ENCODE measurements at places on chromosomes 13 and 19.
A peak's percentile ranks its signal among the peaks of the same experiment; 100 is the strongest.

DNA sequence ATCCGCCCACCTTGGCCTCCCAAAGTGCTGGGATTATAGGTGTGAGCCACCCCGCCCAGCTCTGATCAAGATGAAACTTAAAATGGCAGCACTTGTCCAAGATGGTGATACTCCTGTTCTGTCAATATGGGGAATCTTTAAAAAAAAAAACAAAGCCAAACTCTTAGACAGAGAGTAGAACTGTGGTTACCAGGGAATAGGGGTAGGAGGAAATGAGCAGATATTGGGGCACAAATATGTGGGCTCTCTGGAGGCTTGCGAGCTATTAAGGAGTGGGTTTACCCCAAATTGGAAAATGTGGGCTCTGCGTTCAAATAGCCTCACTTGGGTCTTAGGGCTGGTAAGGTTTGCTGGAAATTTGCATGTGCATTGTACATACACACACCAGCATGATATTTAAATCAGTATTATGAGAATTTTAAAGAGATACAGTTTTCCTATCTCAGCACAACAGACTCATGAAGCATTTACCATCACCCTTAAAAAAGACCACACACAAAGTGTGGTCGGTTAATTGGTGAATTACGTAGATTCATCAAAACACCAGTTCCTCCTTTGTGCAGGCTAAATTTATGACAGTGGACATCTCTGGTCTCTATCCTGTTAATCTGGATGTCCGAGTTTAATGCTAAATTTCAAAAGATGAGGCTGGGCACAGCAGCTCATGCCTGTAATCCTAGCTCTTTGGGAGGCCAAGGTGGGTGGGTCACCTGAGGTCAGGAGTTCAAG is 11.3 kb downstream of the CD70 start:
- DNase-seq: no peak

GRCh38 chr13:111245576-111246384 is 74.7 kb upstream of the TEX29 start:
- no peak for DNase-seq

DNA sequence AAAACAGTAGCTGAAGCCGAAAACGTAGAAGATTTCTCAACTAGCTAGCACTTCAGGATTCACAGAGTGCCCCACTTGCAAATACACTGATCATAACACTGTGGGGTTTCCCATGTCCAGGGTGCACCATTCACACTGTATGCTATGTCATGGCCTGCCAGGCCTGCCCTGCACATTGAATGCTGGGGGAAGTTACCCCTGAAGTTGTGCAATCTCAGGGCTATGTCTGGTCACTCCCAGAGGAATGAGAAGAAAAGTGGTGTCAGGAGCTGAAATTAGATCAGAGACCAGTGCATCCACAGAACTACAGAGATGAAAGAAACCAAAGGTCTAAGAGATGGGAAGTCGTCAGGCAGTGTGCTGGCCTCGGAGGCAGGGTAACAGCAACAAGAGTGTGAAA is 196.8 kb downstream of the RAP2A start:
- no peak for DNase-seq

DNA sequence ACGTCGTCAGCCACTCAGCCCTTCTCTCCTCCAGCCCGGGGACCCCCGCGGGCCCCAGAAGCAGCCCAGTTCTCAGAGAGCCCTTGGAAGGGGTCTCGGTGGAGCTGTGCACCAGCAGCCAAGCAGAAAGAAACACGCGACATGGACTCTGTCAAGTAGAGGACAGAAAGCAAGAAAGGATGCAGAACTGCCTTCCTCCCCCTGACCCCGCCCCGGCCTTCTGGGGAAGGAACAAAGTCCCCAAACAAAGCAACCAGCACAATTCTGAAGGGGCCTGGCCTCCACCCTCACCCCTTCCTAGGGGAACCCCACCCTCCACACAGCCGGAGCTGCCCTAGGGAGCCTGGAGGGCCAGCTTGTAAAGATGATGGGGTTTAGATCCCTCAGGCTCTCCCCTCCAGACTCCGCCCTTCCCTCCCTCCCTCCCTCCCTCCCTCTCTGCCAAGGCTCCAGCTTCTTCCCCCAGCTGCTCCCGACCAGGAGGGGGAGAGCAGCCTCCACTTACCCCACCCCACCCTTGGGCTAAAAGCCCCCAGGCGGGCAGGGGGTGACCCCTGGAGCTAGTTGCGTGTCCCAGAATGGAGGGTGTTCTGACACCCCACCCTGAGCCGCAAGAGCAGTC is 7.8 kb downstream of the LYL1 start:
- no peak for DNase-seq

DNA sequence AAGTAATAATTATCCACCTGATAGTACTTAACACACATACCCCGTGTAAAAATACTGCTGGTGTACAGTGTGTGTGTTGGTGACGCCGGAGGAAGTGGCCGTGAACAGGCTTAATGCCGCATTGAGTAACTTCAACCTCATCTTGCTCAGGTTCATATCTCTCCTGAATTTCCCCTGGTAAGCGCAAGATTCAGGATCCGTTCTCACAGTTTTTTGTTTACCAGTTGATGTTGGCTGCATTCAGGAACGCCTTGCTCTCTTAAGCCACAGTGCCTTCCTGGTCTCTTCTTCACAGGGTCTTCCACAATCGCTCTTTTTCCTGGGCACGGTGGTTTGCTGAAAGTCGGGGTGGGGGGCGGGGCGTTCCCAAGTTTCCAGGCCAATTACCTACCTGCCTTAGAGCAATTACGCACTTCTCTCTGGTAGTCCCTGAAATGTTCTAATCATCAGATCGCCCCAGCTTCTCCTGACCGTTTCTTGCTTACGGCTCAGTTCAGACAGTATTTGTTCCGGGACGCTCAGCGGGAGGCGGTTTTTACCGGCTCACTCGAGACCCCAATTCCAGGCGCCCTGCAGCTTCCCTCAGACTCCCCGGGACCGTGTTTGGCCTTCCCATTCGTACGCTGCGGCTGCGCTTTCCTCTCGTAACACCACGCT is 706 bp upstream of the DNAJC3 start:
- no peak for DNase-seq

- DNase-seq: no peak
Observed at GRCh38 chr13:43268632-43269031, 245.2 kb downstream of the DNAJC15 start.

DNA sequence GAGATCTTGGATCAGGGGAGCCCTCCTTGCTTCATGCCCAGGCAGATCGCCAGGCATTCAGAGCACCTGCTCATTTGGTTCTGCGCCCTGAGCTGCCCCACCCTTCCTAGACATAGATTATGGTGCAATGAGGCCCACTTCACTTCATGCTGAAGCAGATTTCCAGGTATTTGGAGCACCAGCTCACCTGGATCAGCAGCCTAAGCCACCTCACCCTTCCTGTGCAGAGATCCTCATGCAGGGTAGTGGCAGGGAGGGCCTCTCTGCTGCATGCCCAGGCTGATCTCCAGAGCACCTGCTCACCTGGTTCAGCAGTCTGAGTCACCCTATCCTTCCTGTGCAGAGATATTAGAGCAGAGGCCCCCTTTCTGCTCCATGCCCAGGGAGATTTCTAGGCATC is 1966.1 kb downstream of the PCDH9 start:
- DNase-seq: no peak

DNA sequence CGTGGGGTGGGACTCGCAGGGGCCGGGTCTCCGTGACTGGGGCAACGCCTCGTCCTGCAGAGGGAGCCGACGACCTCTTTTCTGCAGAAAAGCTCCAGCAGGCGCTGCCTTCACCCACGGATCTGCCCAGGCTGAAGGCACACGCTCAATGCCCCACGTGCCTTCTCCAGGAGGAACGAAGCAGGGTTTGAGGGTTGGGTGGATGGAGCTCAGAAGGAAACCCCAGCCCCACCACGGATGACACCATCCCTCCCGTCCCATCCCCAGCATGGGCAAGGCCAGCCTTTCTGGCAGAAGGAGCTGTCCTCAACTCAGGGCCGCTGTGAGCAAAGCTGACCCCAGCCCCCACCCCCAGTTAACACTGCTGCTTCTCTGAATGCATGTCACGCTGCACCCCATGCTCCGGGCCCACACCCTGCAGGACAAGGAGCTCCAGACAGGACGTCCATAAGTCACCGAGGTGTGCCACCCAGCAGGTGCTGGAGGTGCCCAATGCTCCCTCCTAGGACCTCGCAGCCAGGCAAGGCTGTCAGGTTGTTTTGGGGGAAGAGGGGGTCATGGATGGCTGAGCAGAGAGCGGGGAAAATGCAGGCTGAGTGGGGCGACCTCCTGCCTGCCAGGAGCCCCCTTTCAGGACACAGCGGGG is 7.4 kb downstream of the C19orf25 start:
- no peak for DNase-seq

GRCh38 chr13:50893211-50893852 is 16.3 kb upstream of the RNASEH2B start:
- DNase-seq: no peak

DNA sequence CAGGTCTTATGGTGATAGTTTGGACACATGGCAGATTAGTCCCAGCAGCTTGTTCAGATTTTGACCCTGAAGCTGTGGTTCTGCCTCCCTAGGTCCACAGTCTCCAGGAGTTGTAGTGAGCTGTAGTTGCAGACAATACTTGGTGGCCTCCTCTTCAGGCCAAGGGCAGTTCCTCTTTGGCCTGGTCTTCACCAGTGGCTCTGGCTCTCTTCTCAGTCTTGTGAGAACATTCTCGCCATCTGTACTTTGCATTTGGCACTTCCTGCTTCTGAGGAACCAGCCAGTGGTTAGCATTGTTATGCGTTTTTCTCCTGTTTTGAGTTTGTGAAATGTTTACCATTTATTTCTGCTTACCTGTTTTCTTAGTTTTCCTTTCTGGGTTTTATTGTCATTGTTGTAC is 40.7 kb downstream of the PCCA start:
- peak; percentile 36 for DNase-seq

- no peak for DNase-seq
Observed at GRCh38 chr13:32409561-32410421, 18.1 kb downstream of the N4BP2L1 start.

DNA sequence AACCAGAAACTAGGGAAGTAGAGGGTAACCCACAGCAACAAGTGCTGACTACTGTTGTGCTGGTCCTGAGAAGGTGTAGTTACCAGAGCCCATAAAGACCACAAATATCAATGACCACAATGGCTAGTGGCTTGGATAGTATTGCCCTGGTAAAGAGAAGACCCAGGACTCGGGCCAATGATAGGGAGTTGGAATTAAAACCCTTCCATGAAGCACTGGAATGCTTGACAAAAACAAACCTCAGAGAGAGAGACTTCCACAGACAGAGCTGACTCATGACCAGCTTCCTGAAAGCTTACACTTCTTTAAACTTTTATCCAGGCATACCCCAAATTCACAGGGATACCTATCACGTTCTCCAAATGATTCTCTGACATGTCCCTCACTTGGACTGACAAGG is 60.5 kb downstream of the WDR87 start:
- DNase-seq: peak; percentile 18

DNA sequence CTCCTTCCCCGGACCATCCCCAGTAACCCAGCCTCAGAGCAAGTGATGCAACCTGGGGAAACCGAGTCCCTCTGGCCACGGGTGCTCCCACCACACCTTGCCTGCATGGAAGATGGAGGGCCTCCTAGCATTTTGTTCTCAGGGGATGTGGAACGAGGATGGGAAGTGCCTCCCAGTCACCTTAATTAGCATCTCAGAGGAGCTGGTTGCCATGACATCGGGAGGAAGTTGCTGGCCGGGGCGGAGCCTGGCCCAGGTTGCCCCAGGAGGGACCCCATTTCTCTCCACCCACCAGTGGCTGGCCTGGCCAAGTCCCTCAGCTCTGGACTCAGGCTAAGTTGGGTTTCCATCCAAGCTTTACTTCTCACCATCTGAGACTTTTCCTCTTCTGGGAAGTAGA is 24.1 kb upstream of the PTPRS start:
- DNase-seq: no peak

DNA sequence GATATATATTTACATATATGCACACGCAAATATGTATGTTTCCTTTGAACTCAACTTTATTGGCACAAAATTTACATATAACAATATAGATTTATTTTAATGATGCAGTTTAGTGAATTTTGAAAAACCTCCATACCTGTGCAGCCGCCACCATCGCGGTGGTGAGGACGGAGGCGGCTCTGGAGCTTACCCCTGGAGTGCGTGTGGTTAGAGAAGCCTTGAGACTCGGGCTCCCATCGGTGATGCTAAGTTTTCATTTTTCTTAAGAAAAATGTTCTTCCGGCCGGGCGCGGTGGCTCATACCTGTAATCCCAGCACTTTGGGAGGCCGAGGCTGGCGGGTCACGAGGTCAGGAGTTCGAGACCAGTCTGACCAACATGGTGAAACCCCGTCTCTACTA is 31.8 kb downstream of the GJA3 start:
- no peak for DNase-seq

DNA sequence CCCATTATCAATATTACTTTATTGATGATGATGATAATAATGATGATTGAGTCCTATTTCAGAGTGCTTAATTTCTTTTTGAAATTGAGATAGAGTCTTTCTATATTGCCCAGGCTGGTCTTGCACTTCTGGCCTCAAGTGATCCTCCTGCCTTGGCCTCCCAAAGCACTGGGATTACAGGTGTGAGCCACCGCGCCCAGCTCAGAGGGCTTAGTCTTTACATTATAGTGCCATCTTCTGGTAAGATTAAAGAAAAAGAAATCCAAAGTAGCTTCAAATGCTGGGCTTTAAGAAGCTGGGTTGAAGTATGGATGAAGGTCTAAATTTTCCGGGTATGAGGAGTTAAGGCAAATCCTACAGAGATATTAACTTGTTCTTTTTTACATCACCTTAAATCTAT is 3.4 kb upstream of the ZNF333 start:
- peak; percentile 39 for DNase-seq

DNA sequence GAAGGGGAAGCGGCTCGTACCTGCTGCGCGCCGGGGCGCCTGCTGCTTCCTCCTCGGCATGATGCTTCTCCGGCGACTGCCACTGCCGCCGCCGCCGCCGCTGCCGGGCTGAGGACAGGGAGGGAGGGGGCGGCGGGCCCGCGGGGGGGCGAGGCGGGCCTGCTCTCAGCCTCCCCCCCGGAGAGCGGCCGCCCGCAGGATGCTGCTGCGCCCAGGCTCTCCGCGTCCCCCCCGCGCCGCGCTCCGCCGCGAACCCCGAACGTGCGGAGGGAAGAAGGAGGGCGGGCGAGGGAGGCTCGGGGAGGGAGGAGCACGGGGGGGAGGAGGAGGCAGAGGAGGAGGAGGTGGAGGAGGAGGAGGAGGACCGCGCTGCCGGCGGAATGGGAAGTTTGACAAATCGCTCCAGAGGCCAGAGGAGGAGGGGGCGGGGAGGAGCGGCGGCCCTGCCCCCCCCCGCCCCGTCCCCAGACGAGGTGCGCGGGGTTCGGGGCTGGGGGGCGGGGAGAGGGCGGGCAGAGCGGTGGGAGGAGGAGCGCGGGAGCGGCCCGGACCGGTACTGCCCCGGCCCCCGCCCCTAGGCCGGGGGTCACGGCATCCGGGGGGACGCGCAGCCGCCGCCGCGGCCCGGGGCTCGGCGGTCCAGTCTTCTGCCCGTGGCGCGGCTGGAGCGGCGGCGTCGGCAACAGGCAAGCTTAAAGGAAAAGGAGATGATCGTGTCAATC is at the start of gene TSHZ3:
TSS of gene TSHZ3 (minus strand) at position 277 of the 722 bp plus-strand sequence. CDS start at position 60, 217 bp downstream.
- DNase-seq: no peak

DNA sequence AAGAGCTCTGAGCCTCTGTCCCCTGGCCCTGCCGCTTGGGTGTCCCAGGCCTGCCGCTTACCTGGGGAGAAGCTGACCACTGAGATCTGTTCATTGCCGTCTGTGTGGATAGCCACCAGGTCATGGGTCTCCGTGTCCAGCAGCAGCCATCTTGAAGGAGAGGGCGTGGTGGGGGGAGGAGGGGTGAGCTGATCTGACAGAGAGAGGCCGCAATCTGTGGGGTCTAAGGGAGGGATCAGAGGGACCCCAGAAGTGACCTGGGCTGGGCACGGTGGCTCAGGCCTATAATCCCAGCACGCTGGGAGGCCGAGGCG is 14.6 kb upstream of the GPR4 start:
- DNase-seq: no peak

Measured in dermis microvascular lymphatic vessel endothelial cell (primary cell).